Karpas-422 (cell line): ENCODE measurements at places on chromosomes 3 and 15. TPM values are rescaled to one million over a fixed set of nuclear protein-coding genes. Genes with fewer than 3 reads are reported as not detected.

- DNase-seq, result no peak
- no peaks in the 10 kb centered on the region; the same call in 1 of the 2 replicates for H3K27me3 ChIP-seq
- H3K4me1 ChIP-seq, result no peaks in the 10 kb centered on the region
- no peak overlapping the region for H3K27ac ChIP-seq
- no peaks in the 10 kb centered on the region for H3K36me3 ChIP-seq
- H3K4me3 ChIP-seq, result no peak overlapping the region
Observed at GRCh38 chr3:159030138-159030670, 228.3 kb downstream of the MFSD1 start.

GRCh38 chr3:152382312-152383135 is 113.8 kb downstream of the MBNL1 start:
- DNase-seq, result peak; percentile 51
- H3K36me3 ChIP-seq, result peaks cover 7% of the 10 kb centered on the region
- peaks cover 93% of the 10 kb centered on the region for H3K4me1 ChIP-seq
- peak overlapping the region; percentile 50 for H3K27ac ChIP-seq

DNA sequence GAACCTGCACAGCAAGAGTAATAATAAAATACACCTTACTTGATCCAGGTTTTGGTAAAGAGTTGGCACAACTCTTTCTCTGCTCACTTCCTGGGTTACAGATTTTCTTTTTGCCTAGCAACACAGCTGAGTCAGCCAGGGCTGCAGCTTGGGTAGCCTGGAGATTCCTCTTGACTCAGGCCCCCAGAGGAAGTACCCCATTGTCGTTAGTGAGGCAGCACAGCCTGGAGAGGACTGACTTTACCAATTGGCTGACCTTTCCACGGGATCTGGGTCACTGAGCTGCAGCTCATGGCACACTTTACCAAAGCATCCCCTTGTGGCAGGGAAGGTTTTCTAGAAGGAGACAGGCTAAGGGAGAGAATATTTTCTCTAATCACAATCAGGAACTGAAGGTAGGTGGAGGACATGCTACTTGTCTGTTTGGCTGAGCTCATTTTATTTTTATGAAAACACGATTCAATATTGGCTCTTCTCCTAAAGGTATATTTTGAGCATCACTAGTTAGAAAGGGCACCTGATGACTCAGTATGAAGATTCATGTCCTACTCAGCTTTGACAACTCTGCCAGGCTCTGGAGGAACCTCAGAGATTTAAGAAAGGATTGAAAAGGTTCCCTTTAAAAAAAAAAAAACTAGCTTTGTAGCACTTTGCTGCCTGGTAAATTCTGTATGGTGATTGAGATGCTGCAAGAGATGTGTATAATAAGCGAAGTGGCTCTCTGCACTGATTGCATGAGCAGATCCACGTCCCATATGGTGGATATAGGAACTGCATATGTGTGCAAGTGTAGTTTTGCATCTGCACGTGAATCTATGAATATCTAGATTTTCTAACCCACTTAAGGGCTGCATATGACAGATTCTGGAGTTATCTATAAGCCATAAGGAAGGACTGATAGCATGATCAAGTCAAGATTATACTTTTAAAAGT is 124.8 kb downstream of the CHDH start:
- H3K4me1 ChIP-seq, result no peaks in the 10 kb centered on the region
- H3K27ac ChIP-seq, result no peak overlapping the region
- H3K36me3 ChIP-seq, result no peaks in the 10 kb centered on the region
- H3K4me3 ChIP-seq, result no peak overlapping the region

DNA sequence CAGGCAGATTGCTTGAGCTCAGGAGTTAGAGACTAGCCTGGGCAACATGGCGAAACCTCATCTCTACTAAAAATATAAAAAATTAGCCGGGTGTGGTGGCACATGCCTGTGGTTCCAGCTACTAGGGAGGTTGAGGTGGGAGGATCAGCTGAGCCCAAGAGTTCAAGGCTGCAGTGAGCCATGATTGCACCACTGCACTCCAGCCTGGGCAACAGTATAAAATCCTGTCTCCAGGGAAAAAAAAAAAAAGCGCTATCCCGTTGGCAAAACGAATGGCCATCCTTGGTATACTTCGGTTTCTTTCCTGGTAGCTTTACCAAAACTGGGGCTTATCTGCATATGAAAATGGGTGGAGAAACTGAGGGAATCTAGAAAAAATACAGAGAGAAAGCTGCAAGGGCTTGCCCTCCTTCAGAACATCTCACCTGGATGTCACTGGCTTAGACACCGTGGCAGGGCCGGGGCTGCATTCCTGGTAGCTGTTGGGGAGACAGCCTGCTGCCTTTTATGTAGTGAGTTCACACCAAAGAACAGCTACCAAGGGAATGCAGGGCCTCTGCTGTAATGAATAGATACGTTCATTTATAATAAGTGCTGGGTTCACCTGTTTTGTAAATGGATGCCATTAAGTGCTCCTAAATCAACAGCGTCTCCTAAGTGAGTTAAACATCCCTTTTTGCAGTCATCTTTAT is 96.0 kb downstream of the IQSEC1 start:
- no peak for DNase-seq
- no peak overlapping the region for H3K4me3 ChIP-seq
- H3K36me3 ChIP-seq, result no peaks in the 10 kb centered on the region
- H3K27ac ChIP-seq, result no peak overlapping the region

- H3K36me3 ChIP-seq, result no peaks in the 10 kb centered on the region
- H3K4me1 ChIP-seq, result peaks cover 54% of the 10 kb centered on the region
- H3K4me3 ChIP-seq, result no peak overlapping the region
- no peaks in the 10 kb centered on the region for H3K27me3 ChIP-seq
- no peak for DNase-seq
Observed at GRCh38 chr15:55401786-55402246, 6.3 kb downstream of the CCPG1 start.

The PAK2 gene
- 87.0 and 102 TPM in 2 replicates for total RNA-seq
